ENCODE measurements at places on chromosomes 4 and X. TPM values are rescaled to one million over a fixed set of nuclear protein-coding genes. Genes with fewer than 3 reads are reported as not detected.
A peak's percentile ranks its signal among the peaks of the same experiment; 100 is the strongest.

DNA sequence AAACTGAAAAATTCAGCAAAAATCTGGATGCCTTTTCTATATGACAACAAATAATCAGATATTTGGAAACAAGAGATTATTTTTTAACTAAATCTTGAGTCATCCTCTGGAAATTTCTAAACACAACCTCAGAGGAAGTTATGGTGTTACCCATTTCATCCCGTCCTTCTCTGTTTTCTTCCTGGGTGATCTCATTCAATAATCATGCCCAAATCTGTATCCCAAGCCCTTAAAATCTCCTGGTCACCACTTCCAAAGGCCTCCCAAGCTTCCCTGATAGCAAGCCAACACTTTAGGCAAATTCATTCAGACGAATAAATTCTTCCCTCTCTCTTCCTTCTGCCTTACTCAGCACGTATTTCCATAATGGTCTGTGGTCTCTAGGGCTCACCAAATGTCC, 9.7 kb upstream of the SORCS2 start:
- H3K27me3 ChIP-seq: no peaks in the 10 kb centered on the region
- DNase-seq: no peak
- no peak overlapping the region for H3K4me3 ChIP-seq

SHROOM4 gene
- total RNA-seq: 4.7 TPM

MSX1 gene
- 3.4 TPM for total RNA-seq

- no peak for DNase-seq
- H3K4me1 ChIP-seq: no peaks in the 10 kb centered on the region
- H3K4me3 ChIP-seq: peak overlapping the region; percentile 69
- peaks cover 23% of the 10 kb centered on the region for H3K27me3 ChIP-seq
These were observed 2.9 kb downstream of the TMSB4X start for GRCh38 chrX:12977761-12978204.

GAB1 gene
- total RNA-seq: 25.5 TPM

All from gastrocnemius medialis (tissue), 4 donors.